ENCODE measurements at places on chromosomes 13 and 19. TPM values are rescaled to one million over a fixed set of nuclear protein-coding genes. Genes with fewer than 3 reads are reported as not detected.

GRCh38 chr13:79435561-79435990, 29.5 kb upstream of the RBM26 start:
- DNase-seq = no peak

GRCh38 chr13:43110036-43110435, 86.7 kb downstream of the DNAJC15 start:
- no peak for DNase-seq

GRCh38 chr19:41076286-41076685, 12.0 kb upstream of the CYP2A13 start:
- DNase-seq = no peak

GRCh38 chr13:89923736-89924135, 1423.8 kb upstream of the MIR17HG start:
- no peak for DNase-seq

- no peak for DNase-seq
Measured at GRCh38 chr19:38101723-38102122, 122.3 kb downstream of the DPF1 start.

DNA sequence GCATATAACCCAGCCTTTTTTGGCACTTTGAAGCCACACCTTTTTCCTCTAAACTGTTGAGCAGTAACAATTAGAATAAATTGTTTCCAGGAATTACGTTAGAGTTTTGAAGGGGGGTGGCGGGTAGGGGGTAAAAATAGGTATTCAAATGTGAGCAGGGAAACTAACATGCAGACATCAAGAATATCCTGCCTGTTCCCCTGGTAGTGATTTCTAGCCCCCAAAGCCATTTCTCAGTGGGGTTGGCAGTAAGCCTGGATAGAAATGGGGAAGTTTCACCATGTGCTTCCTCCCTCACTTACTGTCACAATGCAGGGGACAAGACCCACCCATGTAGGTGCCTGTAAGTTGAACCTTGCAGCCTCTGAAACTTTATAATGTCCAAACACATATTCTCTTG, 3.8 kb downstream of the DOCK9 start:
- no peak for DNase-seq

GRCh38 chr19:927351-927779, 1.5 kb downstream of the ARID3A start:
- DNase-seq = no peak

DNA sequence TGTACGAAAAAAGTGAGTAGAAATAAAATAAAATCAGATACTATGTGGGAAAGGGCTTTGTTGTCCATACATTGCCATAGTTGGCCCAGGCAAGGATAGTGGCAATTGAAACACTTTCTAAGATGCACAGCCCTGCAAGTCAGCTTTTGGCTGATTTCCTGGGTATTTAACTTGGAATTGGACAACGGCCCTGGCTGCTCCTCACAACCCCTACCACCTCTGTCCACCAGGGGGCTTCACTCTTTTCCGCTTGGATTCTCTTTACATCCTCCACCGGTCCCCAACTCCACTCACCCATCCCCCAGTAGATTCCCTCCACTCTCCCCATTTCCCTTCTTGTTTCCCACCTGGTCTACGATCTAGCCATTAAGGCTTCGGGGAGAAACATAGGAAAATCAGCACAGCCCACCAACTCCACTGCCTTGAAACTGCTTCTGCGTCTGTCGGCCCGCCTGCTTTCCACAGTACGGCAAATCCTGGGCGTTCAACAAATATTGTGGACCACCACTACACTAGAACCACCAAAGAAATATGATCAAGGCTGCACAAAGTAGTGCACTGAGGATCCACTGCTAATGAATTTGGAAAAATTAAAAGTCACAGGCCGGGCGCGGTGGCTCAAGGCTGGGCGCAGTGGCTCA, 48.6 kb upstream of the GTF3A start:
- DNase-seq = no peak

DNA sequence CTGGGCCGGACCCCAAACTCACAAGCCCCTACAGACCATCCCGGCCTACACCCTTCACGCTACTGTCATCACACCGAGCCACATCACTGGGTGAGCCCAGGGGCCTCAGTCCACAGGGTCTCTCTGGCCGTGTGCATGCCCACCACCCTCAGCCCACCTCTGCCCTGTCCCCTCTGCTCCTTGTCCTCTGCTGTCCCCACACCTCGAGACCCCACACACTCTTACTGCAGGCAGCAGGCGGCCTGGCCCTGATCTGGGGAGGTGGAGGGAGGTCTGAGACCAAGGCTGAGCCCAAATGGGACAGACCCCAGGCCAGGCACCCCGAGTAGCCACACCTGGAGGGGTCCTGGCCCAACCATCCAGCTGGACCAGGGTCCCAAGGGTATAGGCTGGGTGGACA, 35.2 kb downstream of the PEPD start:
- no peak for DNase-seq

GRCh38 chr19:29635963-29636362, 29.3 kb upstream of the PLEKHF1 start:
- DNase-seq = no peak

- DNase-seq = no peak
Measured at GRCh38 chr19:22831211-22831610, 880 bp upstream of the ZNF723 start.

DNA sequence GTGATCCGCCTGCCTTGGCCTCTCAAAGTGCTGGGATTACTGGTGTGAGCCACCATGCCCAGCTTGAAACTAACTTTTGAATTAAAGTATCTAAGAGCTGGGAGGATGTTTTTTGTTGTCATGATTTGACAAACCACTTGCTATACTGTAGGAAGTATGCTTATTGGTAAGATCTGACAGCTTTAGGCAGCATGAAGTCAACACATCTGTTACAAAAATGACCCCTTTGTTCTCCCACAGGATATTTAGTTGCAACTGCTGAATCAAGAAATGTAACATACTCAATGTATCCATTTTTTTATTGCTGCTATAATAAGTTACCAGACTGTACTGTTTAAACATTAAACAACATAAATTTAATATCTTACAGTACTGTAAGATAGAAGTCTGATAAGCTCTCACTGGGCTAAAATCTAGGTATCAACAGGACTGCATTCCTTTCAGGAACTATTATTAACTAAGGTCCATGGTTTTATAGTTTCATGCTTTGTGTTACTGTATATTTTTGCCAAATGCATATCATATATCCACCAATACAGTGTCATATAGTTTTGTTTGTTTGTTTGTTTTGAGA, 22.8 kb upstream of the LRP3 start:
- DNase-seq = no peak

DNA sequence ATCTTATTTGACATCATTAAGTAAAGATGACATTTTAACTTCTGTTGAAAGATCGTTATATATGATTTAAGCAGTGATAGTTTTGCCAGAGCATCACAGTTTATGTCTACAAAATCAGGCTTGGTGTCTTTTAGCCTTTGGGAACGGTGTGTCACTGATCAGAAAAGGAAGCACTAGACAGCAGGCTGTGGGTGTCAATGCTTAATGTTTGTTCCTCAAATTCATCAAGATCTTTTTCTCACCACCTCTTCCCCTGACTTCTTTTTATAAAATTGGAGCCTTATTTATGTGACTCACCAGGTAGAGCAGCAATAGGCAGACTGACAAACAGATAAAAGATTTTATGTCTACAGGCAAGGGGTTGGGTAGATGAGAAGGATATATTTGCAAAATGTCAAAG, 1558.5 kb downstream of the EFNB2 start:
- no peak for DNase-seq

GRCh38 chr13:26688286-26688685, 72.3 kb downstream of the GPR12 start:
- DNase-seq = no peak

- no peak for DNase-seq
Measured at GRCh38 chr13:73090116-73090822, 31.5 kb downstream of the KLF5 start.

DNA sequence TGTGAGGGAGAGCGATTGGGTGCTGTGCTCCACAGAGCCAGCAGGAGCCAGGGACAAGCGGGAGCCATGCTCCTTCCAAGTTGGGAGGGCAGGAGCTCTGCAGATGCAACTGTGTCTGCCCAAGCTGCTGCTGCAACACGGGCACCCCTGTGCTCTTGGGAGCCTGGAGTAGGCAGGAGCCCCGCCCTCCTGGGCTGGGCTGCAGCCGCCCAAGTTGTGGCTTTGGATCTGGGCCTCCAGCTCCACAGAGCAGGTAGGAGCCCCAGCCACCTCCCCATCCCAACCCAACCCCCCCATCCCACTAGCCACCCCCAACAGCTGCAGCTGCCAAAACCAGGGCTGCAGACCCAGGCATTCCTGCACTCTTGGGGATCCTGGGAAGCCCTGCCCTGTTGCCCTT, 39.9 kb upstream of the FLT1 start:
- no peak for DNase-seq

DNA sequence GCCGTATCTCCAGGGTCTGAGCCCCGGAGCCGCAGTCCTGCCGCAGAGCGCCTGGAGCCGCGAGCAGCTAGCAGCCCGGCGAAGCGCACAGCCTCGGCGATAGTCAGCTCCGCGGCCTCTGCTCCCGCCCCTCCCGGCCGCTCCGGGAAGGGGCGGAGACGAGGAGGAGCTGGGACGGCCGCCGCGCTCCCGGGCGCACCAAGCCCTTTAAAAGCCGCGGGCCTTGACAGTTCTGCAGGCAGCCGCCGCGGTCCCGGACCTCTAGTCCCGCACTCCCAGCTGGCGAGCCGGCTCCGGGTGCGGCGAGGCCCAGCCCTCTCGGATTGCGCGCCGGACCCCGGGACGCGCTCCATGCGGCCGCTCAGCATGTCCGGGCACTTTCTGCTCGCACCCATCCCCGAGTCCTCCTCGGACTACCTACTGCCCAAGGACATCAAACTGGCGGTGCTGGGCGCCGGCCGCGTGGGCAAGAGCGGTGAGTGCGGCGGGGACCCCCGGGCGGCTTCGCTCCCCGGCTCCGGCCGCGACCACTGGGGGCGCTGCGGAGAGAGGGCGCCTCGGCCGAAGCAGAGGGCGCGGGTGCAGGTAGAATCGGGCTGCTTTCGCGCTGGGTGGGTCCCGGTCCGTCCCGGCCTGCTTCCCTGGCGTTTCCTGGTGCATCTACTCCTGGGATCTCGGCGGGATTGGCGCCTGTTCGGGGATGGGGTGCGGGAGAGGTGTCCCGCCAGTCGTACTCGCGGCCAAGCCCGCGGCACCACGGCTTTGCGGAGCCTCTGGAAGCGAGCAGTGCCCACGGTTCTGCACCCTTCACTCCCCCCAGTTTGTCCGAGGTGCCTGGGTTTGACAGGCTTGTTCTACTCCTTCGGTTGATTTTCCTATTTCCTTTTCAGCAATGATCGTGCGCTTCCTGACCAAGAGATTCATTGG, at the start of gene RASL11A:
RASL11A (plus strand) TSS at position 237 of the 927 bp plus-strand sequence; CDS start at position 352, 115 bp downstream.
- peak; percentile 17 for DNase-seq

GRCh38 chr13:112880976-112881540, 88.0 kb upstream of the MCF2L start:
- DNase-seq = no peak

DNA sequence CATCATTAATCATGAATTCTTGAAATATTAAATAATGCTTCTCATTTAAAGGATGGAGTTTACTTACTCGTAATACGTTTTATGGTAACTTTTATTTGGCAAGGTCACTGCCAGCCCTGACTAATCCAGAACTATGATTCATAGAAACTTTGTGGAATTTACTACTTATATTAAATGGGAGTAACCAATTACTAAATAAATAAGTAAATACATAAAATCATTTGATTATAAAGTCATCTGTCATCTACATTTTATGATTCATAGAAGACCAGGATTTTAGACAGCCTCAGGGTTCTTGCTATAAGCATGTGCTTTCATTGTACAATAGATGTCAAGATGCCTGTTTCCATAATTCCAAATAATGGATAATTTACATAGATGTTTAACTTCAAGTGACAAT, 611.1 kb downstream of the TBC1D4 start:
- DNase-seq = no peak

The ELANE gene
- 0.95 TPM for total RNA-seq

The UBE2L5 gene
- total RNA-seq = not detected

The NCCRP1 gene
- total RNA-seq = 737 TPM

The SPACA4 gene
- 1.4 TPM for total RNA-seq

The ZFP14 gene
- 0.88 TPM for total RNA-seq
